CD14-positive monocyte (primary cell): ENCODE measurements at places on chromosomes 2 and 18.

- DNase-seq = no peak
Measured at GRCh38 chr2:275466-275865, 10.7 kb downstream of the ACP1 start.

GRCh38 chr2:104434318-104434792, 419.6 kb upstream of the POU3F3 start:
- no peak for DNase-seq

DNA sequence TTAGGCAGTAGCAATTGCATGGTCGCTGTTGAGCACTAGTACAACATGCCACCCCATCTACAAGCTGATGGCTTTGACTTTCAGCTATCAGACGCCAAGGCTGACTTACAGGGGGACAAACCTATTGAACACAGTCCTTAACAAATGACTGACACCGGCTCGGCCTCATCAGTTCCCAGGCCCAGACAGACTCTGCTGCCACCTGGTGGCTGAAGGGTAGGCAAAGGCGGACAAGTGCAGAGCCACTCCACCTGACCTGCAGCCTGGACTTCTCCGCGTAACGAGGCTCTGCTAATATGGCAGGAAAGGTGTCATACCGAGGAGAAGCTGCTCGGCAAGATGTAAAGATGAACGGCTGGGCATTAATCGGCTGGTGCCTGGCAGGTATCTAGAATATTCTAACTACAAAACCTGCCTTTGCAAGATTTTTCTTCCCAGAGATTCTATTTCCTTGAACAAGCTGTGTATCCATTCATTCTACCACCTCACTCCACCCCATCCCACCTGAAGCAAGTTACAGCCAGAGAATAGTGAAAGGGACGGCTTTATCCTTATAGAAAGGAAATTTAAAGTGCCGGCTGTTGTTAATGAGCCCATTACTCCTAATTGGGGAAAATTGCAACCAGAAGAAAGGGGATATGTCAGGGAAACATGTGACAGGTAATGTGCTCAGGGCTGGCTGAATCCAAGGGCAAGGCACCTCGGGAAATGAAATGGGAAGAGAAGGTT, 67.4 kb downstream of the STEAP3 start:
- peak; percentile 68 for DNase-seq

DNA sequence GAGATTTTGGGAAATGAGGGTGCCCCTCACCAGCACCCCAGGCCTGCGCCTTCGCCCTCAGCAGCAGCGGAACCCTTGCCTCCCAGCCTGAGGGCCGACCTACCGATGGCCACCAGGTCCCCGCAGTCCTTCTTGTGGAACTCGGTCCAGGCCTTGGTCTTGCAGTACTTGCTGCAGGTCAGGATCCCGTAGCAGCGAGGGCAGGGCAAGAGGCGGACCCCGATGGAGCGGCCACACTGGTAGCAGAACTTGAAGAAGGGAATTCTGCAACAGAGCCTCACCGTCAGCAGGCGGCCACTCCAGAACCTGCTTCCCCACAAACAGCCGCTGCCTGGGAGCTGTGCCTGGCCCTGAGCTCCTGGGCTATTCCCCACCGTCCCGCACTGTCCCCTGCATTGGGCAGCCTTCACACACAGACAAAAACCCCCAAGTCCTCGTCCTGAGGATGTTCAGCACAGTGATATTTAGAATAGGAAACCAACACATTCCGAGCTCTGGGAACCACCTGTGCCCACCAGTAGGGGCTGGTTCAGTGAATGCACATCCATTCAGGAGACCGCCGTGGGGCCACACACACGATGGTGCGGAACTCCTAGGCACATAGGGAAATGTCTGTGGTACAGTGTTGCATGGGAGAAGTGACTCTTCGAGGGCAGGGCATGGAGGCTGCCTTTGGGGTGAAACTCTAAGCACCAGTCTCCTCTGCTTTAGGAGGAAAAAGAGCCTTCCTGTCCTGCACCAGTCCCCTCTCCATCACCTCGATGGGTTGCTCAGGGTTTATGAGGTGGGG, 45.6 kb downstream of the GPC1 start:
- DNase-seq = no peak

DNA sequence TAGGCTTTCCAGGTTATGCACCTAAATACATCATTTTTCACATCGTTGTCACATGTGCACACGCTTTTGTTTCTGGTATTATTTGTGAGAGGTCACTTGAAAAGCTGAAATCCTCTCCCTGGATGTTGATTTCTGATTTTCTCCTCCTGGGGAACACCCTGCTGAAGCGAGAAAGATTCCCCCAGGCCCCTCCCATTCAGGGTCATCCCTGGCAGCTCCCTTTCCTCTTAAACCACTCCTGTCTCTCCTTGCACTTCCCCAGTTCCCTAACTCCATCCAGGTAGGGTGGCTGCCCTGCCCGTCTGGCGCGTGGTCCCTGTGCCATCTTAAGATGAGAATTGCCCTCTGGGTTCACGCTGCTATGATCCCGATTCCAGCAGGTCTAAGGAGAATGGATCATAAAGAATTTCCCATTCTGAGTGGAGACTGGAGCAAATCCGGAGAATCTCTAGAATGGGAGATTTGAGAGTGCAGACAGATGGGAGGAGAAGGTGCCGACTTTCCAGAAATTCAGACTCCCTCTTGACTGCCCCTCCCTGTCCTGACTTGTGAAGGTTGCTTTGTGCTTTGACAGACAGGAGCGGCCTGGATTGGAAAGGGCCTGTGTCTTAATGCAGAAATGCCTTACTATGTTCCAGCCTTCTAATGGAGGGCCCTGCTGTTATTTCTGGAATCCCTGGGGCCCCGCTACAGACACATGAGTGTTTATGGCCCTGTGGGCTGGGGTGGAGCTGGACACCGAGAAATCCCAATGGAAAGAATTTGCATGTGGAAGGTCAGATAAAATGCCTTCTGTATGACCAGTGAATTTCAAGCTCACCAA, 1.3 kb upstream of the YWHAQ start:
- no peak for DNase-seq

DNA sequence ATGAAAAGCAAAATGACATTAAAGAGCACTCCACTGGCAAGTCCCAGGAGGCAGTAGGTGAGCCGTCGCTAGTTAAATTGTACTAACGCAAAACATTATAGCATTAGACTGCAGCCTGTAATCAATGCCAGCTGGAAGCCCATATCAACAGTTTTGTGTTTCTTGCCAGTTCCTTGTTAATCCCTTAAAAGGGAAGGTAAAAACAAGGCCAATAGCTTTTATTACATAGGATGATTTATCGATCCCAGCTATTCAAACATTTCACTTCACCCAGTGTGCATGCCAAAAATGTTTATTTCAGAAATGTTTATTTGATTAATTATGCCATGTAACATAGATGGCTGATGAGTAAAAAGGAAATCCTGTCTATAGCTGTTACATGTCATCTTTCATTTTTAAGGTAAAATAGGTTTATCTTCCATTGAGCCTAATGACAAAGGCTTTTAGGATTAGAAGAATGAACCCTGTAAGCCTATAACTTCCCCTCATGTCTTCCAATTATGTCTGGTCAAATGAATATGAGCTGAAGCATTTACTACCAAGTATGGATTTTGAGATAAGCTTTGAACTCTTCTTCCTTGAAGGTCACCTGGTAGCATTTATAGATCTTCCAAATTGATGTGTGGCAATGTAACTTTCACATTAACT, 591.2 kb downstream of the RNF144A start:
- DNase-seq = no peak

DNA sequence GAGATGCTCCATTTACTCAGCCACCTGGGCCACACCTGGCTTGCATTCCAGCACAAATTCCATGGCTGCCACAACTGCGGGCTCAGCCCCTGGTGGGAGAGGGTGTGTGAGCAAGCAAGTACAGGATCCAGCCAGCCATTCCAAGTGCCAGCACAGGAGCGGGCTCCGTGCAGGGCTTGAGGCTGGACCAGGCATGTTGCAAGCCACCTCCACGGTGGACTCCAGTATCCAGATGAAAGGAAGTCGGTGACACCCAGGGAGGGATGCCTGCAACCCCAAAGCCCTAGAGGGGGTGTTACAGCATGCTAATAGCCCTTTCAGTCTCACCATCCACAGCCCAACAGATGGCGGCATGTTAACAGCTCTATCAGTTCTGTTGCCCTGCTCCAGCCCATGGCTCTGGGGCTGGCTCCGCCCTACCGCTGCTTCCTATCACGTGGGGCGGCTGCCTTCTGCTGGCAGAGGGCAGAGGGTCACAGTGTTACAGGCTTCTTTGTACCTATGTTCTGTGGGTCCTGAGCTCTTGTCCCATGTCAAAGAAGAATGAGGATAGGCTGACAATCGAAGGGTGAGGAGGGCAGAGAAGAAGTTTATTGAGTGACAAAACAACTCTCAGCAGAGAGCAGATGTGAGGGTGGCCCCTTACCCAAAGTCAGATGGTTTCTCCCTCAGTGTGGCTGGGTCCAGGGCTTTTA, 11.7 kb upstream of the GORASP2 start:
- no peak for DNase-seq

DNA sequence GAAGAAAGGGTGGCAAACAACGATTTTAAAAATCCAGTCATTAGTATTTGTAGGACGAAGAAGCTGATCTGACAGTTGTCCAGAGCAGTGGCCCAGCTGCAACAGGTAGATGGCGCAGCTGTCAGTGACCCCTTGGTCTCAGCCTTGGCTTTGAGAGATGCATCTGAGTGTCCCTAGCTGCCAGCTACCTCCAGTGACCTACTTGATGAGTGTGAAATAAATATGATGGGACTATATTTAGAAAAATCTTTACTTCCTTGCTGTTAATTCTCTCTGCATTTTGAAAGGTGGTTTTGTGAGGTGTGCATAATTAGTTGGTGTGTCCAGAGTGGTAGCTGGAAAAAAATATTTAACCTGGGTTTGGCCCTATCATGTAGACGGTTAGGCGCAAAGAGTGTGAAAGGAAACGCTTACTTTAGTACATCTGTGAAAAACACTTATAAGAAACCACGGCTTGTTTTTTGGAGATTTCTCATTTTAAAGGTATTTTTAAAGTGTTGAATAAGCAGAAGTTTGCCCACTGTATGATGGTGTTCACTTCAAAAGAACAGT, 963 bp downstream of the INPP1 start:
- peak; percentile 45 for DNase-seq

- peak; percentile 4 for DNase-seq
Measured at GRCh38 chr18:55384551-55385275, 203.3 kb downstream of the TCF4 start.

- no peak for DNase-seq
Measured at GRCh38 chr2:15471606-15472005, 89.5 kb downstream of the NBAS start.

DNA sequence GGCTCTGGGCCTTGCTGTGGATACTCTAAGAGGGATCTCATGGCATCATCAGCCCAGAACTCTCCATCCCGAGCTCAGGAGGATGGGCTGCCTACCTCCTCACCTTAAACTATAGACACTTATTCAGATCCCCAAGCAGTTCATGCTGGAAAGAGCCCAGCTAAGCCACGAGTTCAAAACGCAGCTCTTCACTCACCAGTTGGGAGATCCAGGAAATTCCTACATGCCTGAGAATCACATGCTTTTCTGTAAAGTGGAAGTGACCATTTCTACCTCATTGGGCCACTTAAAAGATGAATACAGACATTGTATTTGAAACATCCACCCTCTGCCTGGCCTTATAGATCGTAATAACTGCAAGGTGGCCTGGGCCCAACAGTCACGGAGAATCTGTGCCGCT, 6.6 kb downstream of the ATOH8 start:
- no peak for DNase-seq

DNA sequence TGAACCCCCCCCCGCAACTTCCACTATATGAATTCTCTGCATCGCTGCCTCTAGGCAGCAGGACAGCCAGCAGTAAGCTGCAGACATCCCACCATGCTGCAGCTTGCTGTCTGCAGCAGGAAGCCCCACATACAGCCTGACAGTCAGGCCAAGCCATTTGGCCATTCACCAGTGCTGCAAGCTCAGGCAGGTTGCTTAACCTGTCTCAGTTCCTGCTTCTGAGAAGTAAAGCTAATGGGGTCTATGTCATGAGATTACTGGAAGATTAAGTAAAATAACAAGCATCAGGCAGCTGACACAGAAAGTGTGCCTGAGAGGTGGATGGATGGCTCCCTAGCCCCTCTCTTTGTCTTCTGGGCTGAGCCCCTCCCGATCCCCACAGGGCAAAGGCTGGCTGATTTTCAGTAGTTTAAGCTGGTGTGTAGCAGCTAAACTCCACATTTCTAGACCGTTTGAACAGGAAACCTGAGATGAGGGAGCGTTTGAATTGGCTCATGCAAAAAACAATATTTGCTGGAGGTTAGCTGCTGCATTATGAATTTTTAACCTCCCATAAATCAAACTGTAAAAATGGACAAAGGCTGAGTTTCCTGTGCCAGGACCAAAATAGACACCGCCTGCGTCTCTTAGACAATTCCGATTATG, 193.8 kb upstream of the ARL4C start:
- no peak for DNase-seq

GRCh38 chr2:120685066-120685973, 50.3 kb upstream of the GLI2 start:
- DNase-seq = no peak

GRCh38 chr2:202001826-202002225, 31.8 kb upstream of the FZD7 start:
- DNase-seq = no peak

- no peak for DNase-seq
Measured at GRCh38 chr2:119431155-119431975, at the start of gene TMEM37. TSS of gene TMEM37 (plus strand) at chr2:119431854. CDS start at chr2:119431904, 50 bp downstream.

DNA sequence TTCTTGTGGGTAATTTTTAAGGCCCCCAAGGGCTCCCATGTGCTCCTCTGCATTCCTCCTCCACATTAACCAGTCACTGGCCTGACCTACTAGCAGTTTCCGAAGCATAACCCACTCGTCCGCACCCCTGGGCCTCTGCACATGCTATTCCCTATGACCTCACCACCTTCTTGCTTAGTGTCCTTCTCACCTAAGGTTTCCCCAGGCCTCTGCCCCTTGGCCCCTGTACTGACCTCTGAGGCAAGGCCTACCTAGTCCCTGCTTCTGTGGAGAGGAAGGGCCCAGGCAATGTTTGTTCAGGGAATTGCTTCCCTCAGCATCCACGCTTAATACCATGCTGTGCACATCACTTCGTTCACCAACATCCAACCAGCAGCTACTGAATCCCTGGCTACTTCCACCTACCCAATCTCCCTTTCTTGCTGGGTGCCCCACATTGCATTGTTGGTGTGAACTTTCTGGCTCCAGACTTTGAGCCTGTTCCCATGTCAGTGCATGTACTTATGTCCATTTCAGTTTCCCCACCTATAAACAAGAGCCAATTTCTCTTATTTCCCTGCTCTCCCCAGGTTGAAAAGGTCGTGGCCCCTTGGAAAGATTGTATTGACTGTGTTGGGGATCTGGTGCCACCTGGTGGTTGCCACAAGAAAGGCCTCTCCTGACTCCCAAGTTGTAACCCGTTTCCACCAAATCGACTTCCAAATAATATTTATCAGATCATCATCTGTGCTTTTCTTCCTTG, 19.2 kb upstream of the TMEM177 start:
- peak; percentile 52 for DNase-seq
